ENCODE measurements at places on chromosomes 2 and 18.

DNA sequence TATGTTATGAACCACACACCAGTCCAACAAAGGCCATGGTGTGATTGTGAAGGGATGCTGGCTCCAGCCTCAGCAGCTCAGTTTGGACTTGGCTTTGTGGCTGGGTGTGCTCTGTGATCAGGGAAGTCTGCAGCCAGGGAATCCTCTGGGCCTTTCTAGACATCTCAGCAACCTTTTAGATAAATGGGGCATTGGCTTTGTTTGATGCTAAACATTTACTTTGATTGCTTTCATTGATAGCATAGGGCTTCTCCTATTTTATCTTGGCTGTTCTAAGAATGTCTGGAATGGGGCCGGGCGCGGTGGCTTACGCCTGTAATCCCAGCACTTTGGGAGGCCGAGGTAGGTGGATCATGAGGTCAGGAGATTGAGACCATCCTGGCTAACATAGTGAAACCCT lies 104.5 kb downstream of the VAPA start:
- no peak for DNase-seq

DNA sequence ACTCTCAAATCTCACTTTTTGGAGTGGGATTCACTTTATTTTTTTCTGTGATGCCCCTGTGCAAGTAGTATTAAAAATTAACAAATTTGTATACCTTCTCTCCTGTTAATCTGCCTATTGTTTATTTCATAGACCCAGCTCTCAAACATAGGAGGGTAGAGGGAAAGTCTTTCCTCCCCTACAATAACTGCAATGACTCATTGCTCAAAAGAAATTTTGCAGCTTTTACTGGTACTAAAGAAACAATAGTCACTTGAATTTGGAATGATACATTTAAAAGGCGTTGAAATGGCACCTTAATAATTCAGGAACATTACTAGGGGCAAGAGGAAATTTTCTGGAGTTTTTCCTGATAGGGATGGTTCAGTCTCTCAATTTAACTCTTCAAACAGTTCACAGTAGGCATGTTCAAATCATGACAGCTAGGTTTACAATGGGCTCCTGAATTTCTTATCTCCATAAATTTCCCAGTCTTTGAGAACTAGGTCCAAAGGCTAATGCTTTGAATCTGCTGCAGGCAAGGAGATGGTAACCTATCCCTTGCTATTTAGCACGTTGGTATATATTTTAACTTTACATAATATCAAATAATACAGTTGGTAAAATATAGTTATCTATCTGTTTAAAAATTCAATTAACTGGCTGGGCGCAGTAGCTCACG lies 88.8 kb downstream of the CHN1 start:
- no peak for DNase-seq

GRCh38 chr18:34651586-34652369 lies 58.3 kb upstream of the DTNA start:
- no peak for DNase-seq

- DNase-seq, result no peak
Observed at GRCh38 chr2:180553094-180553715, 427.2 kb upstream of the UBE2E3 start.

All from midbrain (tissue), 1 donor.